ENCODE measurements at places on chromosomes 3 and 15. TPM values are rescaled to one million over a fixed set of nuclear protein-coding genes. Genes with fewer than 3 reads are reported as not detected.

Gene DISP2
- 0.25 TPM for total RNA-seq

Gene SHF
- total RNA-seq = 2.5 TPM

Gene RASL12
- not detected for total RNA-seq

Gene THRB
- total RNA-seq = not detected

Gene RPL4
- 4,489 TPM for total RNA-seq

Gene PYGO1
- not detected for total RNA-seq

DNA sequence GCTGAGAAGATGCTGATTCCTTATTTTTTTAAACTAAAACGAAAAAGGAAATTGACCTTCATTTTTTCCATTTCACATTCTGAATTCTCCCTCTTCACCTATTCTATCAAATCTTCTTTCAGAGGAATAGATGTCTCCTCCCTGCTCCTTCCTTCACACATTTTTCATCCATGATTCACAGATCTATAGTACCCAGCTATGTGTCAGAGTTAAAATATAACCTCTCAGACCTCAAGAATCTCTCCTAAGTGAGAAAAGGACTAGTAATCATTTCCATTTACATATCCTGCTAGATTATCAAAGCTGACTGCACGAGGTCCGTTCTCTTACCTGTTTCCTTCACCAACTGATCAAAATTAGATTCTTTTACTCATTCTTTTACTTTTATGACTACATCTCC is 1297.6 kb upstream of the ALCAM start:
- DNase-seq = no peak

- no peak for DNase-seq
Observed at GRCh38 chr15:69434679-69435078, 17.9 kb upstream of the RPLP1 start.

DNA sequence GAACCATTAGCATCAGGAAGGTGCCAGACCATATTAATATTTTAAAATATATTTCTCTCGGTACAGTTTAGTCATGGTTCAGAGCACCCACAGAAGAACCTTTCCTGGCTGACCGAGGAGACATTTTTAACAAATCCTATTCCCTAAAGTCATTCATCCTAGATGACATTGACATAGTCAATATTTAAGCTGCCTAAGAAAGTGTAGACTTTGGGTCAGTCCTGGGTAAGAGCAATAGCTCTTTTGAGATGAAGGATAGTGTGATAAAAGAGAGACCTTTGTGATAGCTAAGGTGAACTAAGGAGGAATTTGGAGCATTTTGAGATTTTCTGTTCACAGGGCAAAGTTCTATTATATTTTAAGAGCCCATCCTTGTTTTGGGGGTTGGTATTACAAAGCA is 47.5 kb downstream of the ZNF609 start:
- no peak for DNase-seq

GRCh38 chr3:139655909-139656595 is 21.7 kb downstream of the NMNAT3 start:
- no peak for DNase-seq

DNA sequence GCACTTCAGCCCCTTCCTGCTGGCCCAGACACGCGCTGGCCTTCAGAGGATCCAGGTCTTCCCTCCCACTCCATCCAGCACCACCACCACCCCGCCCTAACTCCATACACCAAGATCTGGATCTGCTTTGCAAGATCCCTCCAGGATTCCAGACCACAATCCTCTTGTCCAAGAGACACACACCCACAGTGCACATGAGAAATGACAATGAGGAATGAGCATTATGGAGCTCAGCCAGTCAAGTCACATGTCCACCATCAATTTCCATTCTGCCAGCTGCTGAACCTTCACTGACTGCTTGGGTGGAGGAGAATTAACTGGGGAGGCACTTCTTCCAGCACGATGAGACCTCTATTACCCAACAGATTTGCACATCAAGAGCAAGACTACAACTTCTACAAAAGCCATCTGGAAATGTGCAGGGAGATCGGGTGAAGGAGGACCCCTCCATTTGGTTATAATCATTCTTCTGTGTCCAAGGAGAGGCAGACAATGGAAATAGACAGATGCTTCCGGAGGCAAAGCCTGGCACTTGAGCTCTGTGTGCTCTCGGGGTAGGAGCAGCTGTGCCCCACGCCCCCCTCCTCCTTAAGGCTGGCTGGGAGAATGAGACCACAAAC is 12.3 kb upstream of the SPATA12 start:
- DNase-seq = no peak

- no peak for DNase-seq
Observed at GRCh38 chr3:18575573-18575972, 150.4 kb upstream of the SATB1 start.

DNA sequence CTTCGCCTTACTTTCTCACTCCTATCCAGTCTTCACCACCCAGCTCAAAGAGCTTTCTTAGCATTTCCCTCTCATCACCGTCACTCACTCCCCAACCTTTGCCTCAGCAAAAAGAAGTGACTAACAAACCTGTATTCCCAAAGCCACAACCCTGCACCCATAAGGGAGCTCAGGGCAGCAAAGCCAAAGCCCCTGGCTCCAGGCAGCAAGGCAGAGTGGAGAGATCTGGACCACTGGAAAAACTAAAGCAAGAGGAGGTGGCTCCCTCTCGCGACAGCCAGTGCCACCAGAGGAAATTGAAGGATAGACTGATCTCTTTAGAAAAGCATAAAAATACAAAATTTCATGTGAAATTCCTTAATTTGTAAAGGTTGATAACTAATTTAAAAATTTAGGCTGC is 25.1 kb upstream of the CDCP1 start:
- no peak for DNase-seq

GRCh38 chr3:129732200-129732876 is 125.9 kb upstream of the PLXND1 start:
- no peak for DNase-seq

- DNase-seq = no peak
Observed at GRCh38 chr3:46863261-46863782, at the start of gene MYL3. TSS of gene MYL3 (minus strand) at chr3:46863444. CDS start at chr3:46863390, 54 bp downstream.

DNA sequence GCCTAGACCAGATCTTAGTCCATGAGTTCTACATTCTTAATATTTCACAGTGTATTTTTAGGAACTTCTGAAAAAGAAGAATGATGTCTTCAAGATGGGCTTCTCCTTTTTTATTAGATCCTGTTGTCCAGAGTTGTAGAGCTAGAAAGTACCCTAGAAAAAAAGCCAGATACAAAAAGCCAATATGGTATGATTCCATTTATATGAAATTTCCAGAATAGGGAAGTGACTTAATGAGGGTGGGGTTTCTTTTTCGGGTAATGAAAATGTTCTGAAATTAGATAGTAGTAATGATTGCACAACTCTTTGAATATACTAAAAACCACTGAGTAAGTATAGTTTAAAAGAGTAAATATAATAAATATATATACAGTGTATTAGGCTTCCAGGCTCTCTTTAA is 116.9 kb downstream of the NFKBIZ start:
- DNase-seq = no peak

- no peak for DNase-seq
Observed at GRCh38 chr3:178381555-178381954, 154.7 kb upstream of the KCNMB2 start.

DNA sequence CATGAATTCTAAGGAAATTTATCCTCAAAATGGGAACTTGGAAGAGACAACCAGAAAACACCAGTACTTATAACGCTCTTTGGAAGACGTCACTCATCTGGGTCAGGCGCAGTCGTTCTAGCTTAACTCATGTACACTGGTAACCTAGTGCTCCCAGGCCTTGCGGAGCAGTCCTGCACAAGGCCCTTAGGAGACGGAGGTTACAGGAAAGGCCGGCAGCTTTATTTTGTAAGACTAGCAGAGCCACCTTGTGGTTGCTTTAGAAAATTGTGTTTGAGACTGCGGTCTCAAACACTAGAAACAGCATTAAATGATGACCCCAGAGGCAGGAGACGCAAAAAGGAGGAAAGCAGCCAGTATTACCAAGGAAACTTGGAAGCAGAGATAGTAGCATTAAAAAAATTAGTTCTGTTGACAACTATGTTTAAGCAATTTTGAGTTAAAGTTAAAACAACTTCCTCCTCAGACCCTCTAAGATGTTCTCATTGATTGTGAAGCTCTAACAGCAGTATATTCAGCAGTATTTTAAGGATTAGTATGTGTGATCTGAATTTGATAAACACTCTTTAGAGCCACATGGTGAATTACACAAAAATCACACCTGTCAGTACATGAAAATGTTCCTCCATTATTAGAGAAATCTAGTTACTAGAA is 141.9 kb upstream of the C2CD4B start:
- peak; percentile 52 for DNase-seq

All from OCI-LY7 (cell line).